Stimulated activated CD4-positive, alpha-beta T cell treated with anti-CD3 and anti-CD28 coated beads, Interleukin-1b, Interleukin-23, amount 100 ng/mL, for 1 hour (primary cell): ENCODE measurements at places on chromosomes 5 and 9.

- DNase-seq: no peak
Observed at GRCh38 chr9:98222885-98223691, 30.7 kb upstream of the CORO2A start.

DNA sequence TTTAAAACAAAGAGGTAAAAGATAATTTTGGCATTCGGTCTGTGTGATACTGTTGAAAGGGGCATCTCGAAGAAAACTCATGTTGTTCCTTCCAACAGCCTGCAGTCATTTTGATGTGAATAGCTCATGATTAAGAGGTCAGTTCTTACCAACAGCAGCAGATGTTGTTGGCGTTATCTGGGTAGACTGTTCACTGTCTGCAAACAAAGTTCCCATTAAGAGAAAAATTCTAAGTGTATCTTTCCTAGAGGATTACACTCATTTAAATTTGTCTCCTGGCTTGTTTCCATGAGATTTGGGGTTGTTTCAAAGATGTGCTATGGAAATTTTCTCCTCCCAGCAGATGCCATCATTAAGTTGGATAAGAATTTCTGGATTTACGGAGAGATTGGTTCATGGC, 138.2 kb upstream of the RORB start:
- no peak for DNase-seq

DNA sequence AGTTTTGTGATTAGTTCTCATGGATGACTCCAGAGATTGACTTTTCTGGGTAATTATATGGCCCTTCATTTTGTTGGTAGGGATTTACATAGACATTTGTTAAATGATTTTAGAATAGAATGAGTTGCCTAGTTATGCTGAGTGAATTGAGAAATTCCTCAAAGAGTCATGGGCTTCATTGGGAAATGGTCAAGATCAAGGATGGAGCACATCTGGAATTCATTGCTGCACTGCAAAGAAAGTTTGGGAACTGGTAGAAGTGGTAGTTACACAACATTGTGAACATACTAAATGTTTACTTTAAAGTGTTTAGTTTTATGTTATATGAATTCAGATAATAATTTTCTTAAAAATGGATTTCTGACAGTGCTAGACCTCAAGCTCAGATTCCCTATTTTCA, 46.5 kb downstream of the PIP5K1B start:
- DNase-seq: no peak

DNA sequence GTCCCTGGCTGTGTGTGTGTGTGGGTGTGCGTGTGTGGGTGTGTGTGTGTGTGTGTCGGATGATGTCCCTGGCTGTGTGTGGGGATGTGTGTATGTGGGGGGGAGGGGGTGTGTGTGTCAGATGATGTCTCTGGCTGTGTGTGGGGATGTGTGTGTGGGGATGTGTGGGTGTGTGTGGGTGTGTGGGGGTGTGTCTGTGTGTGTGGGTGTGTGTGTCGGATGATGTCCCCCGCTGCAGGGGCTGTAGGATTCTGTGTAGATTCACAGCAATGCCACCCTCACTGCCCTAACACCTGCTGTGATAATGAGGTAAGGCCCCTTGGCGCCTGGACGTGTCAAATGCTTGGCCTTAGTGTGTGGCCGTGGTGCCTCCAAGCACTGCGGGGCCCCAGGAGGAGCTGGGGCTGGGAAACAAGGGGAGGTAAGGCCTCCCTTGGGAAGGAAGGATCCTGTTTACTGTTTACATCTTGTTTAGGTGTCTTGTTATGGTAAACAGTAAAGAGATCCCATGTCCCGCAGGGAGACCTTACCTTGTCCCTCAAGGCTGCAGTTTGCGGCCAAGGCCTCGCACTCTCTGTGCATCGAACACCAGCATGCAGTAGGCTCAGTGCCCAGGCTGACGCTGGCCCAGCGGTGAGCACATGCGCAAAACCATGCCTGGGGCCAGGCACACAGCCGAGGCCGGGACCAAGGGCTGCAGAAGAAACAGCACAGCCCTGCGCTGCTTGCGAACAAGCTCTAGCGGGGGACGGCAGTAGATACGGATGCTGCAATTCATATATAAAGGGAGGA, 24.1 kb downstream of the AHRR start:
- DNase-seq: no peak

GRCh38 chr9:86669422-86669821, 277.9 kb downstream of the GAS1 start:
- no peak for DNase-seq

- DNase-seq: peak; percentile 12
Observed at GRCh38 chr5:134026521-134027287, 21.9 kb upstream of the VDAC1 start.
